Spleen (tissue), 13 donors: ENCODE measurements at places on chromosomes 12 and 14. TPM values are rescaled to one million over a fixed set of nuclear protein-coding genes. Genes with fewer than 3 reads are reported as not detected.
A peak's percentile ranks its signal among the peaks of the same experiment; 100 is the strongest.

LMO3 gene
- 0.52 TPM for total RNA-seq

STYK1 gene
- total RNA-seq, result 2.0 TPM

CPNE6 gene
- total RNA-seq, result not detected

PLEKHD1 gene
- 0.28 TPM for total RNA-seq

ACRBP gene
- 23.4 TPM for total RNA-seq

- no peak for DNase-seq
- no peaks in the 10 kb centered on the region for H3K36me3 ChIP-seq
- no peak overlapping the region for H3K27ac ChIP-seq
- no peaks in the 10 kb centered on the region for H3K4me1 ChIP-seq
Observed at GRCh38 chr14:97477353-97477752, 680.2 kb downstream of the VRK1 start.

DNA sequence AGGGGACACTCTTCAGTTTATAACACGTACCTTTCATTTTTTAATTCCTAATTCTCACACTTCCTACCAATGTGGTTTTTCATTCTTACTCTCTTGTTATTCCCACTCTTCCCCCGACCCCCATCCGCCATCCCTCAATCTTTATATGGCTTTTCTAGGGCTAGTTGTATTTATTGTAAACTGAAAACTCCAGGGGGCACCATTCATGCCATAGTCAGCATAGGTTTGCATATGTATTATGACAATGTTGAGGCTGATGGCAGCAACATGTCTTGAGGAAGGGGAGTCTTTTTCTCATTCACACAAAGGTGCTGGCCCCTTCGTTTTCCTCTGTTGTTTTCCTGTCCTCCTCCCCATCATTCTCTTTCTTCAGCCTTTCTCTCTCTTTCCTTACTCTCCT is 27.7 kb upstream of the LTA4H start:
- no peaks in the 10 kb centered on the region for H3K36me3 ChIP-seq
- no peak overlapping the region for H3K4me3 ChIP-seq
- no peak overlapping the region for H3K27ac ChIP-seq
- peaks cover 28% of the 10 kb centered on the region for H3K4me1 ChIP-seq
- no peaks in the 10 kb centered on the region for H3K27me3 ChIP-seq

DNA sequence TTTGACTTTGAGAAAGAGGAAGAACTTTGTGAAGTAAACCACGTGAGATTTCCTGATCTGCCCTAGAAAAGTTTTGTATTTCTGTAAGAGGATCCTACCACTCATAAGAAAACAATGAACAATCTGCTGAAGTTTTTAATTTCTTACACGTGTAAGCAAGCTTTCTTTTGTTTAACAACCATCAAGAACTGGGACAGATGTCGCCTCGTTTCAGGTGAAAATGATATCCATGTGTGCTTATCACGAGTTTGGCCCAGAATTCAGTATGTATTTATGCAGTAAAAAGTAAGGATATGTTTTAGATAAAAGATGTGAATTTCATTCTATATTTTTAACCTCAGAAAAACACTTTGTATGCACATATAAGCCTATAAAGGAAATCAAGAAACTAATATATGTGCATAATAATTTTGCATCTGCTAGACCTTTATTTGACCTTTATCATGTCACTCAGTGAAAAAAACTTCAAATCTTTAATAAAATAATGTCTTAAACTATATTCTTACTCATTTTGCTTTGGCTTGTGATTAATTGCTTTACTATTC is 56.9 kb upstream of the DHRS4 start:
- H3K4me3 ChIP-seq, result no peak overlapping the region
- no peak overlapping the region for H3K27ac ChIP-seq
- H3K27me3 ChIP-seq, result no peaks in the 10 kb centered on the region
- H3K4me1 ChIP-seq, result no peaks in the 10 kb centered on the region
- DNase-seq, result no peak
- no peaks in the 10 kb centered on the region for H3K36me3 ChIP-seq

GRCh38 chr14:55243386-55243785 is 27.8 kb upstream of the FBXO34 start:
- no peak overlapping the region for H3K4me3 ChIP-seq
- no peak overlapping the region for H3K27ac ChIP-seq
- no peaks in the 10 kb centered on the region for H3K36me3 ChIP-seq
- no peaks in the 10 kb centered on the region for H3K4me1 ChIP-seq
- DNase-seq, result no peak

DNA sequence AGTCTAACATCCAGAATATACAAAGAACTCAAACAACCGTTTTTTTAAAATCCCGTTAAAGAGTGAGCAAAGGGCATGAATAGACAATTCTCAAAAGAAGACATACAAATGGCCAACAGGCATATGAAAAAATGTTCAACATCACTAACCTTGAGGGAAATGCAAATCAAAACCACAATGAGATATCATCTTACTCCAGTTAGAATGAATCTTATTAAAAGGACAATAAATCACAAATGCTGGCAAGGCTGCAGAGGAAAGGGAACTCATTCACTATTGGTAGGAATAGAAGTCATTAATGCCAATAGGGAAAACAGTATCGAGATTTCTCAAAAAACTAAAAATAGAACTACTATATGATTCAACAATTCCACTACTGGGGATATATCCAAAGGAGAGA is 520.1 kb downstream of the RMST start:
- no peak overlapping the region for H3K4me3 ChIP-seq
- no peak overlapping the region for H3K27ac ChIP-seq
- no peaks in the 10 kb centered on the region for H3K4me1 ChIP-seq
- H3K27me3 ChIP-seq, result no peaks in the 10 kb centered on the region

DNA sequence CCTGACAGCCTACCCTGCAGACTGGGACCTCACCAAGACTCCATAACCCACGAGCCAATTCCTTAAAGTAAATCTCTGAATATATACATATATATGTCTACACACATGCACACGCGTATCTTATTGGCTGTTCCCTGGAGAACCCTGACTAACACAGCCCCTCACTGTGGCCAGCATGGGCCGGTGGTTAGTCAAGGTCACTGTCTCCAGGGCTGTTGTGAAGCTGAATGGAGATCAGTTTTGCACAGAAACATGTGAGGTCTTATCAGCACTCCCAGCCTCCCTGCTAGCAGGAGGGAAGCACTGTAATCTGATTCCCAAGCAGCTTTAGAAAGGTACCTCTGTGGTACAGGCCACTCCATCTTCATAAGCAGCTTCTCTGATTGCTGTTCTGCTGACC is 46.6 kb upstream of the PLEKHG6 start:
- H3K4me1 ChIP-seq, result no peaks in the 10 kb centered on the region
- H3K4me3 ChIP-seq, result no peak overlapping the region
- H3K27me3 ChIP-seq, result no peaks in the 10 kb centered on the region
- no peak overlapping the region for H3K27ac ChIP-seq
- H3K36me3 ChIP-seq, result no peaks in the 10 kb centered on the region
- peak; percentile 11 for DNase-seq

GRCh38 chr12:68831272-68831671 is 23.3 kb downstream of the MDM2 start:
- no peak for DNase-seq
- H3K27me3 ChIP-seq, result no peaks in the 10 kb centered on the region
- H3K4me1 ChIP-seq, result no peaks in the 10 kb centered on the region

DNA sequence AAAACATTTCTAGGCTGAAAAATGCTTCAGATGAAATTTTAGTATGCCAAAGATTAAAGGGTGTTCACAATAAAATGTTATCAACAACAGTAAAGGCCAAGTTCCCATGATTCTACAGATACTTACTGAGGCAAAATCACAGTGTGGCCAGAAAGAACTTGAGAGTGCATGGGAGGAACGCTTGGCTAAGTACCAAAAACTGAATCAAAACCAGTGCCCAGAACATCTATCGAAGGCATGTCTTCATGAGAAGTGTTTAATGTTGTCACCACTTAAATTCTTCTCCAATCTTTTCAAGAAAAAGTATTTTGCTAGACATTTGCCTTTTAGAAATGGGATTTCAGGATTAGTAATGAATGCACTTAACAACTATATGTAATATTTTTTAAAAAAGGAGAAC is 41.5 kb downstream of the KIF21A start:
- H3K4me1 ChIP-seq, result no peaks in the 10 kb centered on the region
- no peaks in the 10 kb centered on the region for H3K36me3 ChIP-seq
- DNase-seq, result no peak
- H3K27me3 ChIP-seq, result no peaks in the 10 kb centered on the region
- H3K4me3 ChIP-seq, result no peak overlapping the region
- no peak overlapping the region for H3K27ac ChIP-seq

DNA sequence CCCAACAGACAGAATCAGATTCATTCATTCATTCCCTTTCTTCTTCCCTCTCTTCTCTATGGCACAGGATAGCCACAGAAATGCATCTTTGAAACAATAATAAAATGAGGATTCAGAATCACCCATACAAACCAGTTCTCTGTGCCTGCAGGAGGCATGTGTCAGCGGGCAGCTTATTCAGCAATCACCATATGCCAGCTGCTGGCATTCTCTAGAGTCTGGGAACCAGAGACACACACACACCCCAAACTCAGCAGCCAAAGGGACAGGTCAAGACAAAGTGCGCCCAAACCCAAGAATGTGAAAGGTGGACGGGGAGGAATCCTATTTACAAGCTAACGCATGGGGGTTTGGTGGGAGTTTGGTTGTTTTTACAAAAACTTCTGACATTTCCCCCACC is 14.1 kb downstream of the ARF3 start:
- H3K4me3 ChIP-seq, result no peak overlapping the region
- DNase-seq, result no peak
- H3K36me3 ChIP-seq, result peaks cover 62% of the 10 kb centered on the region

- no peak overlapping the region for H3K27ac ChIP-seq
- no peak overlapping the region for H3K4me3 ChIP-seq
- no peaks in the 10 kb centered on the region for H3K27me3 ChIP-seq
- H3K4me1 ChIP-seq, result no peaks in the 10 kb centered on the region
- no peaks in the 10 kb centered on the region for H3K36me3 ChIP-seq
Observed at GRCh38 chr12:91804533-91804932, 341.1 kb downstream of the BTG1 start.

GRCh38 chr12:116565963-116566362 is 6.8 kb downstream of the MAP1LC3B2 start:
- H3K27me3 ChIP-seq, result no peaks in the 10 kb centered on the region
- H3K36me3 ChIP-seq, result no peaks in the 10 kb centered on the region
- no peak overlapping the region for H3K4me3 ChIP-seq
- DNase-seq, result no peak
- H3K27ac ChIP-seq, result no peak overlapping the region

DNA sequence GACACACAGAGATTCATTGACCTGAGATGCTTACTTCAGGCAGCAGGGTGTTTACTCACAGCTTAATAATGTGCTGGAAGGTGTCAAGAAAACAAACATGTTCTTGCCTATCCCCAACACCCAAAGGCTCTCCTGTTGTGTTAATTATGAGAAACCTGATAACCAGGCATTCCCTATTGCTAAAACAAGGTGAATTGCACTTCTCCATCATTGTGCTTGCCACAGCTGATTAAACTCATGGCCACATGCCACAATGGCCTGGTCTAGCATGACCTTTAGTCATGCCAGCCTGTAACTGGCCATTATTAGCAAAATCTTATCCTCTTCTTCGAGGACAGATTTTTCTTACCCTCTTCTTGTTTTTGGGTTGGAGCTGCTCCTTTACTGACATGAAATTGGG is 21.4 kb downstream of the SMOC1 start:
- H3K36me3 ChIP-seq, result no peaks in the 10 kb centered on the region
- DNase-seq, result no peak
- no peak overlapping the region for H3K27ac ChIP-seq
- no peaks in the 10 kb centered on the region for H3K27me3 ChIP-seq
- H3K4me1 ChIP-seq, result no peaks in the 10 kb centered on the region
- no peak overlapping the region for H3K4me3 ChIP-seq

DNA sequence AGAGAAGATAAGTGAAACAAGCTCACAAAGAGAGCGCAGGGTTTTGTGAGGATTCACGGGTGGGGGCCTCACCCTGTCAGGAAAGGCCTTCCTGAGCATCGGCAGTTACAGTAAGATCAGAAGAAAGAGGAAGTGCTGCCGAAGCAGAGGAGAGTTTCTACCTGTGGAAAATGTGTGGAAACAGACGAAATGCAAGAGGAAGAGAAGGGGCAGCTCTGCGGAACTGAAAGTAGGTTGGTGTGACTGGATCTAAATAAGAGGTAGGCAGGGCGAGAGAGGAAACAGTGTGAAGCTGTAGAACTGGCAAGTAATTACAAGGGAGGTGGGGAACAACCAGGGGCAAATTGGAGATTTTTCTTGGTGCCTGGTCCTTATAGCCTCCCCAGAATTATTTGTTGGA is 2.6 kb downstream of the GPR68 start:
- no peak for DNase-seq
- peak overlapping the region; percentile 65 for H3K4me3 ChIP-seq
- H3K27ac ChIP-seq, result peak overlapping the region; percentile 72
- H3K4me1 ChIP-seq, result peaks cover 21% of the 10 kb centered on the region
- H3K36me3 ChIP-seq, result no peaks in the 10 kb centered on the region

DNA sequence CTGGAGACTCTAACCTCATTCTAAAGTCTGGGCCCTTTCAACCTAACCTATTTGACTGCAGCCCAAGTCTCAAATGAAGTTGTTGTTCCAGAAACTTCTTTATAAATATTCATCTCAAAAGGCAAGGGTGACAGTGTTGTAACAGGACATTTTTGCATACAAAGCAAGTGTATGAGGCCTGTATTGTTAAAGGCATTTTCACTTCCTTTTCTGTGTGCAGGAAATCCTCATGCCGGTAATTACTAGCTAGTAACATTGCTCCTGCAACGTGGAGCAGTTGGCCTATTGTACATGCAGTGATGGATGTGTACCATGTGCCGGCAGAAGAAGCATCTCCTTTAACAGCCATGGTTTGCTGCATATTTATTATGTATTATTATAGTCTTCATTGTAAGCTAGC is 156.5 kb upstream of the RMST start:
- no peaks in the 10 kb centered on the region for H3K36me3 ChIP-seq
- peaks cover 6% of the 10 kb centered on the region for H3K4me1 ChIP-seq
- DNase-seq, result no peak
- H3K27me3 ChIP-seq, result no peaks in the 10 kb centered on the region
- H3K4me3 ChIP-seq, result no peak overlapping the region
